ENCODE measurements at places on chromosomes 3 and 15.
A peak's percentile ranks its signal among the peaks of the same experiment; 100 is the strongest.

DNA sequence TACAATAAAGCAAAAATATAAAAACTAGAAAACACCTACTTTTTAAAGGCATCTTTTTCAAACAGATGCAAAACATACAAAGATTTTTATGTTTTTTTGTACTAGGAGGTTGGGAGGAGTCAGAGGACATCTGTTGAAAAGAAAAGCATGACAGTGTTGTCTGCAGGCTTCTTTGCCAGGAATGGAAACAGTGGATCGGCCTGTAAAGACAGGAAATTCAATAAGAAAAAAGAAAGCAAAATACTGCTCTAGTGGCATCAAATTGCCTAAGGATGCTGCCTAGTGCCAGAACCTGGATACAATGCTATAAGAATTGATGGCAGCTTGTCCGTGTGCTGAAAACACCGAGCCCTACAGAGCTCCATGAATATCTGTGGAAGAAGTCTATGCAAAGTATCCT is 69.9 kb downstream of the TBC1D5 start:
- no peaks in the 10 kb centered on the region for H3K27me3 ChIP-seq
- no peak overlapping the region for H3K27ac ChIP-seq
- H3K4me3 ChIP-seq = no peak overlapping the region
- no peaks in the 10 kb centered on the region for H3K36me3 ChIP-seq

DNA sequence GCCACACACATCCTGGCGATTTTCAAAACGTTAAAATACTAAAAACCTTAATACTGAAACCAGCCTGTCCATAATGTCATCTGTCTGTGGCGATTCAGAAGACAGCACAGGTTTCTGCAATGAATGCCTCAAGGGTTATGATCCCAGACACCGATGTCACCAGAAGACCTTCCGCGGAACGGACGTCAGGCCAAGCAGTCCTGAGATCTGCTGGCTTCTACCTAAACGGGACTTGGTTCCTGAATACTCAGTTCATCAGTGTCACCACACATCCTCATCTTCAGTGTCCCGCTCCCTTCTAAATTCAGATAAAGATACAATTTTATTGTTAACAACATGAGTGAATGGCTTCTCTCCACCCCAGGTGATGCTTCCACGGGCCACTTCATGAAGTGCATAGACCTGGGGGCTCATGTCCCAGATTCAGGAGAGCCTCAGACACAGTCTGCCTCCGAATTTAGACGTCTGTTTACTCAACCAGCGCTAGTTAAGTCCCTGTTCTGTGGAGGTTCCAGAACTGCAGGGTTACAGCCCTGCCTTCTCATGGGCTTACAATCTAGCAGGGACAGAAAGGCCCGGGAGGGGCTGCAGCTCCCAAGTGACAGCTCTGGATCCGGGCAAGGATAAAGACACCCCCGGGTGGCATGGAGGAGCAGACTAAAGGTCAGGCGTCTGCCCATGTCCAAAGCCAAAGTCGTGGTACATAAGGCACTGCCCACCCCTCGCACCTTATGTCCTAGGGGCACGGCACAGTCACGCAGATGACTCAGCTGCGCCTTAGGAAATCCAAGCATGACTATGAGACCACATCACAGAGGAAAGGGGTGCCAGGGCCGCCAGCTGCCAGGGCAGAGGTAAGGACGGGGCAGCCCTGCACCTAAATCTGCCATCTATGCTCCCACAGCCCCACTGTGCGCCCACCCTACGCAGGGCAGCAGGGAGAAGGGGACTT is 75.9 kb downstream of the VGLL4 start:
- DNase-seq = peak; percentile 70
- H3K27ac ChIP-seq = peak overlapping the region; percentile 99
- H3K27me3 ChIP-seq = no peaks in the 10 kb centered on the region
- H3K36me3 ChIP-seq = peaks cover 18% of the 10 kb centered on the region
- H3K4me1 ChIP-seq = peaks cover 16% of the 10 kb centered on the region

GRCh38 chr3:22542311-22542710 is 660.8 kb upstream of the UBE2E2 start:
- no peak overlapping the region for H3K4me3 ChIP-seq
- no peak overlapping the region for H3K27ac ChIP-seq
- H3K27me3 ChIP-seq = no peaks in the 10 kb centered on the region
- H3K4me1 ChIP-seq = no peaks in the 10 kb centered on the region

GRCh38 chr3:64174328-64174727 is 50.9 kb downstream of the PRICKLE2 start:
- H3K27me3 ChIP-seq = no peaks in the 10 kb centered on the region
- DNase-seq = no peak
- H3K4me1 ChIP-seq = no peaks in the 10 kb centered on the region
- H3K4me3 ChIP-seq = no peak overlapping the region
- no peaks in the 10 kb centered on the region for H3K36me3 ChIP-seq
- H3K27ac ChIP-seq = no peak overlapping the region

- H3K36me3 ChIP-seq = no peaks in the 10 kb centered on the region
- H3K4me1 ChIP-seq = peaks cover 13% of the 10 kb centered on the region
- no peaks in the 10 kb centered on the region for H3K27me3 ChIP-seq
- no peak for DNase-seq
Observed at GRCh38 chr3:190004656-190005055, 116.0 kb downstream of the P3H2 start.

GRCh38 chr3:188274249-188274915 is 120.4 kb downstream of the LPP start:
- H3K27ac ChIP-seq = peak overlapping the region; percentile 94
- H3K4me3 ChIP-seq = no peak overlapping the region
- peaks cover 18% of the 10 kb centered on the region for H3K4me1 ChIP-seq
- H3K27me3 ChIP-seq = no peaks in the 10 kb centered on the region
- no peaks in the 10 kb centered on the region for H3K36me3 ChIP-seq

DNA sequence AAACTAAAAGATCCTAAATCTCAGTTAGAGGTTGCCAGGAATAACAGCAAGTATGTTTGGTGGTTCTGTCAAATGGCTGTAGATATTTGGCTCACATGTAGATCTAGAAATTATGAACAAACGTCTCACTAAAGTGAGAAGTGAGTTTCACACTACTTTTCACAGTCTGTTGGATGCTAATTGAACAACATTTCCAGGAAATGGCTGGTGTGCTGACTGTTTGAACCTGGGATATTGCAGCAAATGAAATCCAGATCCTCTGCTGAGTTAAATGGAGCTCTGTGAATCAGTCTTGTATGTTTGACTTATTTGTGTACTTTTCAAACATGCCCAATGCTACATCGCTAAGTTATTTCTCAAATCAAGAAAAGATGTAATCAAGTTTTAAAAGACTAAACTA is 21.3 kb upstream of the RSL24D1 start:
- DNase-seq = no peak
- H3K27ac ChIP-seq = peak overlapping the region; percentile 46
- H3K4me3 ChIP-seq = no peak overlapping the region

DNA sequence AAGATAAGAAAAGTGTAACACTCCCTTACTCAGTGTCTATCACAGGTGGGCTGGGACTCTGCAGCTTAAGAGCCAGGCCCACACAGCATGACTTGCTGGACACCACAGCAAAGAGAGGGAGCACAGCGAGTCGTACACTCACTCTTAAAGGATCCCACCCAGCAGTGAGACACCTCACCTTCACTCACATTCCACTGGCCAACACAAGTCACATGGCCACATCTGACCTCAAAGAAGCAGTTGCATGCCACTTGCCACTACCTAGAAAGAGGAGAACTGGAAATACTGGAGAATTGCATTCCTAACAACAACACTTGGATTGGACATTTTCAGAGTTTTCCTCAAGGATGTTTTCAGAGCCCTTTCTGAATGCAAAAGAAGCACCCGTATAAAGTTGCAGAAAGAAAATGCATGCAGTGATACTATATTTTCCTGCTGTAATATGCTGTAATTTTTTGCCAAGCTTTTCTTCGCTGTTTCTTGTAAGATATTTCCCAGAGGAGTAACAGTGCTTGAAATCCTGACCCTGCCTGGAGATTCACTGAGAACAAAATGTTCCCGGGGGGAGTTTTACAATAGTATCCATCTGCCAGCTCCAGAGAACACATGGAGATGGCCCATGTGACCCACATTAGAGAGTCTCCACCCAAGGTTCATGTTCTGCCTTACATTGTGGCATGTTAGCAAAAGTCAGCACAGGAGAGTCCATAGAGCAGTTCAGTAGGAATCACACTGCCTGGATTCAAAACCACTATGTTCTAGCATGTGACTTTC is 42.2 kb downstream of the TRIM42 start:
- H3K4me3 ChIP-seq = no peak overlapping the region
- H3K36me3 ChIP-seq = no peaks in the 10 kb centered on the region
- no peaks in the 10 kb centered on the region for H3K4me1 ChIP-seq
- H3K27ac ChIP-seq = no peak overlapping the region
- peak; percentile 63 for DNase-seq

- peaks cover 3% of the 10 kb centered on the region for H3K4me1 ChIP-seq
- no peak overlapping the region for H3K4me3 ChIP-seq
- H3K36me3 ChIP-seq = no peaks in the 10 kb centered on the region
- no peak overlapping the region for H3K27ac ChIP-seq
- no peaks in the 10 kb centered on the region for H3K27me3 ChIP-seq
Observed at GRCh38 chr3:23459465-23459864, 256.3 kb downstream of the UBE2E2 start.

GRCh38 chr3:168860592-168860991 is 764.9 kb upstream of the GOLIM4 start:
- no peak overlapping the region for H3K4me3 ChIP-seq
- H3K27me3 ChIP-seq = no peaks in the 10 kb centered on the region
- H3K4me1 ChIP-seq = no peaks in the 10 kb centered on the region
- no peaks in the 10 kb centered on the region for H3K36me3 ChIP-seq

- no peak overlapping the region for H3K4me3 ChIP-seq
- H3K36me3 ChIP-seq = no peaks in the 10 kb centered on the region
- no peaks in the 10 kb centered on the region for H3K27me3 ChIP-seq
- peaks cover 9% of the 10 kb centered on the region for H3K4me1 ChIP-seq
Observed at GRCh38 chr3:39910826-39911464, 101.5 kb downstream of the MYRIP start.

- no peak overlapping the region for H3K27ac ChIP-seq
- H3K27me3 ChIP-seq = no peaks in the 10 kb centered on the region
- H3K4me1 ChIP-seq = peaks cover 13% of the 10 kb centered on the region
- DNase-seq = no peak
- peaks cover 24% of the 10 kb centered on the region for H3K36me3 ChIP-seq
Observed at GRCh38 chr15:65050270-65050669, 5.1 kb downstream of the SLC51B start.

DNA sequence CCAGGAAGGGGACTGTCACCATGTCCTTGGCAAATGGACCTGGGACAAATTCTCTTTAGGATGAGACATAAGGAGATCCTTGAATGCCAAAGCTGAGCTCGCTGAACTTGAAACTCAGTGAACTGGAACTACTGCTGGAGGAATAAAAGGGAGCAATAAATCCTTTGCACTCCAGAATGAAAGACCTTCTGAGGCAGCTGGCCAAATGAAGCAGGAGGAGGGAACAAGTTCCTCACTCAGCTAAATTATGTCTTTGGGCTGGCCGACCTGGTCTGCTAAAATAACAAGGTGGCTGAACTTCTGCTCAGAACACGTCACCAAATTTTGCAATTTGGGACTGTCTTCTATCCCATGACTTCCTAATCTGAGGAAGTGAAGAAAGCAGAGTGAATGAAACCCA is 314.7 kb downstream of the LPP start:
- peak overlapping the region; percentile 30 for H3K27ac ChIP-seq
- H3K4me3 ChIP-seq = no peak overlapping the region
- DNase-seq = no peak
- peaks cover 46% of the 10 kb centered on the region for H3K4me1 ChIP-seq
- H3K27me3 ChIP-seq = no peaks in the 10 kb centered on the region

DNA sequence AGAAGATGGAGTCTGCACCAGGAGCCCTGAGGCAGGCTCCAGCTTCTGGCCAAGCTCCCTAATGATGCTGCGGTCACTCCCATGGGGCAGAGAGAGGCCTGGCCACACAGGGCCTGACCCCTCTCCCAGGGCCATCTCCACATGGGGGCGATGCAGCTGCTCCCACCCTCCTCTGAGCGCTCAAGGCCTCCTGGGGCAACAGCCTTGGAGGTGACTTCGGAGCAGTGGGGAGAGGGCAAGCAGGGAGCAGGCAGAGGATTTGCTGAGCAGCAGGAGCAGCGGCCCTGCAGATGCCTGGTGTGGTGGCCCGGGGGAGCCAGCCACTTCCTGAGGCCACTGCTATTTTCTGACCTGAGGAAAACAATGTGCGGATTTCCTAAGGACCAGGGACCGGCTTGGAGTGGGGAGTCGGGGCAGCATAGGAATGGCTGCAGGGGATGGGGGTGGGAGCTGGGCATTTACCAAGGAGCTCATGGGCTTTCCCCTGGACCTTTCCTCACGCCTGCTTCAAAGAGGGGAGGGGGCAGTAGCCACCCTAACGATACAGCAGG is 81.6 kb upstream of the RPL32 start:
- H3K27ac ChIP-seq = no peak overlapping the region
- H3K36me3 ChIP-seq = peaks cover 78% of the 10 kb centered on the region
- H3K4me3 ChIP-seq = no peak overlapping the region
- H3K27me3 ChIP-seq = no peaks in the 10 kb centered on the region

DNA sequence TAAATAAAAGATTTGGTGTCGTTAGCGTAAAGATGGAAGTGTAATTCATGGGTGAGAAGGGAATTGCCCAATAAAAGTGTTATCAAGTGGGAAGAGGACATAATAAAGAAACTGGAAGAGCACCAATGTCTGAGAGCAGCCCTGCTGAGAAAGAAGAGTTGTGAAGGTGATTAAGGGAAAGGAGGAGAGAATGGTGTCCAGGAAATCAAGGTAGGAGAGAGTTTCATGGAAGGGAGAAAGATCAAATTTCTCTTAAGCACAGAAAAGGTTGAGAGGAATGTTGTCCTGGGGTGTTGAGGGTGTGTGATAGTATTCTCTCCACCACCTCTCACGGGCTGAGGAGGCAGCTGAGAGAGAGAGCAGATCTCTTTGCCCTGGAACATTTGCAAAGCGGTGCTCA is 339.7 kb downstream of the SATB1 start:
- H3K4me3 ChIP-seq = no peak overlapping the region
- no peak overlapping the region for H3K27ac ChIP-seq
- no peak for DNase-seq

GRCh38 chr3:123586131-123586530 is 1.3 kb upstream of the HACD2 start:
- DNase-seq = no peak
- peak overlapping the region; percentile 87 for H3K4me3 ChIP-seq
- no peaks in the 10 kb centered on the region for H3K36me3 ChIP-seq
- H3K27me3 ChIP-seq = no peaks in the 10 kb centered on the region
- H3K4me1 ChIP-seq = peaks cover 14% of the 10 kb centered on the region
- peak overlapping the region; percentile 83 for H3K27ac ChIP-seq

GRCh38 chr15:77266708-77267386 is 153.1 kb downstream of the PEAK1 start:
- no peak overlapping the region for H3K4me3 ChIP-seq
- H3K4me1 ChIP-seq = no peaks in the 10 kb centered on the region
- no peak overlapping the region for H3K27ac ChIP-seq
- no peaks in the 10 kb centered on the region for H3K36me3 ChIP-seq
- no peak for DNase-seq

DNA sequence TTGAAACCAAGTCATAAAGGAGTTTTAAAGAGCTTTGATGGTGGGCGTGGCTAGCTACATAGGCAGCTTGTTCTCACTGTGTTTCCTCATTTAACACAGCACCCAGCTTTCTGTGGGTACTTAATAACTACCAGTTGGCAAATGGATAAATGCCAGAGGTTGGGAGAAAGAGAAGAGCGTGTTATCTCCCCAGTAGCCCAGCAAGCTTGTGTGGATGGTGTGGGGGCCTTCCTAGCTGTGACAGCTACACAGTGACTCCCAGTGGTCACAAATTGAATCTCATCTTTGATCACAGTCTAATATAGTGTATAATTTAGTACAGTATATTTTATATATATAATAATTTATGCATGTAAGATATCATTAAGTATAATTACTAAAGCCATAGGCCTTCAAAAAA is 984.1 kb downstream of the EPHA3 start:
- H3K4me1 ChIP-seq = no peaks in the 10 kb centered on the region
- H3K36me3 ChIP-seq = no peaks in the 10 kb centered on the region
- H3K4me3 ChIP-seq = peak overlapping the region; percentile 13
- no peaks in the 10 kb centered on the region for H3K27me3 ChIP-seq
- DNase-seq = no peak
